Upper lobe of right lung (tissue), 1 donor: ENCODE measurements at places on chromosomes 16 and 17.

GRCh38 chr17:55274355-55275255, 9.8 kb downstream of the HLF start:
- DNase-seq: no peak

GRCh38 chr16:22685459-22685830, 128.5 kb upstream of the HS3ST2 start:
- no peak for DNase-seq

- DNase-seq: no peak
Measured at GRCh38 chr16:24734382-24734781, 4.9 kb downstream of the TNRC6A start.

DNA sequence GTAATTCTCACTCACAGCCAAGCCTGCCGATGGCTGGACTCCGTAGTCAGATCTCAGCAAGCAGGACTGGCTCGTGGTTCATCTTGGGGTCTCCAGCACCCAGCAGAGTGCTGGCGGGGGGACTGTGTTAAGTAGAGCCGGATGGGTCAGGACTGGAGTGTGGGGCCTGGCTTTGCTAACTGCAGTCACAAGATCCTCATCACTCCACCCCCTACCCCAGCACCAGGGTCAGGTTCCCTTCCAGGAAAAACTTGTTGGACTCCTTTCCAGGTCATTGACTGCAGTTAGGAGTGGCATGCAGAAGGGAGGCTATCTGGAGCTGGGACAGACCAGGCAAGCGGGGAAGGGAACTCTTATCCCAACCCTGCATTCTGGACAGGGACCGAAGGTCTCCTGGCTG, 6.0 kb downstream of the CIITA start:
- DNase-seq: peak; percentile 68

- DNase-seq: peak; percentile 100
Measured at GRCh38 chr17:77957857-77958715, at the start of gene TNRC6C. Gene TNRC6C (plus strand): TSS chr17:77958703. CDS start chr17:78004207, 45,504 bp downstream.

- DNase-seq: no peak
Measured at GRCh38 chr17:80025796-80026195, 9.9 kb downstream of the TBC1D16 start.

GRCh38 chr17:63785556-63785955, 11.6 kb downstream of the DDX42 start:
- DNase-seq: no peak

- DNase-seq: no peak
Measured at GRCh38 chr16:55009581-55009980, 78.9 kb downstream of the IRX5 start.

- DNase-seq: no peak
Measured at GRCh38 chr16:64882078-64882784, 239.6 kb downstream of the CDH11 start.

GRCh38 chr17:76497979-76498875, 3.0 kb downstream of the RHBDF2 start:
- peak; percentile 86 for DNase-seq

GRCh38 chr16:15538507-15538906, 104.1 kb downstream of the BMERB1 start:
- DNase-seq: no peak

DNA sequence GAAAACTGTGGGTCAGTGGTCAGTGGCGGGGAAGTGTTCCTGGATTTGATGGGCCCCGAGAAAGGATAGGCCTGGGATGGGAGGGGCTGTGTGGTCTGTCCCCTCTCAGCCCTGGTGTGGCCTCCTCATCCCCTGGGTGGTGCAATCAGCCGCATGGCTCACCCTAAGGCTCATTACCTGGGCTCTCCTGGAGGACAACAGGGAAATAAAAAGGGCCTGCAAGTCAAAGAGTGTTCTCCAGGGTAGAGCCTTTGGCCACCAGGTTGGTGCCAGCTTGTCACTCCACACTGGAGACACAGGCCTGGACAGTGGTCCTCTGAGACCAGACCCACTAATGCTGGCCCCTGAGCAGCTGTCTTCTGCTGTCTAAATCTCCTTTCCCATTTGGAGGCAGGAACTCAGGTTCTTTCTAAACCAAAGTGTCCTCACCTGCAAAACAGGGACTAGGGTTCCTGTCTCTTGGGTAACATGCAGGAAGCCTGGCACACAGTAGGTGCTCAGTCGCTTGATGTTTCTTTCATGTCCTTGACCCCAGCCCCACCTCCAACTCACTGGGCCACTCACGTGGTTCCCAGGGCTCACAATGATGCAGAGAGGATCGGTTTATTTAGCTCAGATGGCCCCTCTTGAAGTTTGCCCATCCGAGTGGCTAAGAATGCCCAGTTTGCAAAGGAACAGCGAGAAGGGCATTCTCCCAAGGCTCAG, 2.4 kb downstream of the NDRG4 start:
- no peak for DNase-seq

DNA sequence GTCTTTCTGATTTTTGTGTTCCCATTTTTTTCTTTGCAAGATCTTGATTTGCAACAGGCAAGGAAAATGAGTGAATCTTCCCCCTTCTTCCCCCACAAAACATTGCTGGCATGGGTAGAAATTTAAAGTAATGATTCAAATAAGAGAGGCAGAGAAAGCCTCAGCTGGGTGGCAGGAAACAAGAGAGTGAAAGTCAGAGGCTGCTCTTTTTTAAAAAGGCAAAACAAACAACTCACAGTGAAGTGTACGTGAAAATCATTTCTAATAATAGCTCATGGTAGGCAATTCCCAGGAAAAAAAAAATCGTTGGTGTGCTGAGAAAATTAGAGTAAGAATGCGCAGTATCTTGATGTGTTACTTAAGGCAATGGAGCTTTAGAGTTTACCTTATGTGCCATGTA, 229.5 kb downstream of the FTO start:
- no peak for DNase-seq

GRCh38 chr16:68227850-68228553, 7.9 kb downstream of the ESRP2 start:
- DNase-seq: no peak

- no peak for DNase-seq
Measured at GRCh38 chr17:27743281-27743885, 56.9 kb downstream of the NOS2 start.

DNA sequence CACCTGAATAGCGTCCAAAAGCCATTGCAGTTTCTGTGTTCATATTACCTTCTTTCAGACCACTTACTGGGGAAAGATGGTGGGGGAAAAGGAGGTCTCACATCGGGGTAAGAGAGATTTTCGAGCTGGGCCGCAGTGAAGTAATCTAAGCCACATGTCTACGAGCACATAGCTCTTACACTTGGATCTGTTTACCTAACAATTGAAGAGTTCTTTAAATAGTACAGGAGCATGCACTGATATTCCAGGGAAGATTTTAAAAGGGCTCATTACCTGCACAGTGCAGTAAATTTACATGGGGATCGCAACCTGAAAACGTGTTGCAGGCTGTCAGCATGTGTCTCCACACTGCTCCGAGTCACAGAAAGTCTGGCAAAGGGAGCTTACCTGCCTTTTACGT, 12.6 kb downstream of the MAF start:
- no peak for DNase-seq

DNA sequence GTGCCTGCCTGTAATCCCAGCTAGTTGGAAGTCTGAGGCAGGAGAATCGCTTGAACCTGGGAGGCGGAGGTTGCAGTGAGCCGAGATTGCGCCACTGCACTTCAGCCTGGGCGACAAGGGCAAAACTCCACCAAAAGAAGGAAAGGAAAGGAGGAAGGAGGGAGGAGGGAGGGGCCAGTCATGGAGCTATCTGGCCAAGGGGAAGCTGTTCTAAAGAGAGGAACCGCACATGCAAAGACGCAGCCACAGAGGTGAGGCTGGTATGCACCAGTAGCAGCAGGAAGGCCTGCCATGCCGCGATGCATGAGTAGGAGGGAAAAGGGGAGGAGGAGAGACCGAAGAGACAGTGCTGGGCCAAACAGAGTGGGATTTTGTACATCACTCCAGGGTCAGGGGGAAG, 35.9 kb downstream of the HSBP1 start:
- no peak for DNase-seq

DNA sequence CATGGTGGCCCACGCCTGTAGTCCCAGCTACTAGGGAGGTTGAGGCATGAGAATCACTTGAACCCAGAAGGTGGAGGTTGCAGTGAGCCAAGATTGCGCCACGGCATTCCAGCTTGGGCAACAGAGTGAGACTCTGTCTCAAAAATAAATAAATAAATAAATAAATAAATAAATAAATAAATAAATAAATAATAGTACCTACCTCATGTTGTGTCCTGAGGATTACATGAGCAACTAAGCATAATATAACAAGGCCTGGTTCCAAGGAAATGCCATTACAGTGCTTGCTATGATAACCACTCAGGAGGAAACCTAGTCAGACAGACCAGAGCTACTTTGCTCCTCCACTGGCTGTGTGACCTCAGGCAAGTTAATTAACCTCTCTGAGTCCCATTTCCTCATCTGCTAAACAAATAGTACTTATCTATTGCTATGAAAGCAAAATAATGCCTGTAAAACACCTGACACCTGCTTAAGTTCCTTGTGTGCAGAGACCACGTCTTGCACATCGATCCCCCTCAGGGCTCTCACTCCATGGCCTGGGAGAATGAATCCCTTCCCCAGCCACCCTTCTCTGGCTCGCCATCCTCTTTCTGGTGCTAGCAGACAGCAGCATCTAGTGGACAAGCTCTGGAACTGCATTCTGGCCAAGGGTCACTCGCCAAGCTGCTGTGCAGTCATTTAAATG, 7.5 kb downstream of the EPOP start:
- peak; percentile 68 for DNase-seq

- peak; percentile 83 for DNase-seq
Measured at GRCh38 chr16:22139008-22139407, 23.3 kb upstream of the SDR42E2 start.

DNA sequence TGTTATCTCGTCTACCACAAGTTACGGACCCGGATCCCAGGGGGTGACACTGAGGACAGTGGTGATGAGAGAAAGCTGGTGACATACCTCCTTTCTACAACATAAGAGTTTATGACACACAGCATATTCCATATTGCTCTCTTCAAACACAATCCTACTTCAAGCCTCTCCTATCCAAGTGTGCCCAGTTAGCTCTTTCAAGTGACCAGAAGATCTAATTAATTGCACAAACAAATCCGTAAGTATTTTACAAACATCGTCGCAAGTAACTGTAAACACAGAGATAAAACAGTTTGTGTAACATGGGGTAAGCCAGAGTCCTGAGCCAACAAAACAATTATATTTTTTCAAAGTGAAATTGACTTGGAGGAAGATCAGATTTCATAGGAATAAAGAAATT, 235.0 kb downstream of the CHD9NB start:
- no peak for DNase-seq

DNA sequence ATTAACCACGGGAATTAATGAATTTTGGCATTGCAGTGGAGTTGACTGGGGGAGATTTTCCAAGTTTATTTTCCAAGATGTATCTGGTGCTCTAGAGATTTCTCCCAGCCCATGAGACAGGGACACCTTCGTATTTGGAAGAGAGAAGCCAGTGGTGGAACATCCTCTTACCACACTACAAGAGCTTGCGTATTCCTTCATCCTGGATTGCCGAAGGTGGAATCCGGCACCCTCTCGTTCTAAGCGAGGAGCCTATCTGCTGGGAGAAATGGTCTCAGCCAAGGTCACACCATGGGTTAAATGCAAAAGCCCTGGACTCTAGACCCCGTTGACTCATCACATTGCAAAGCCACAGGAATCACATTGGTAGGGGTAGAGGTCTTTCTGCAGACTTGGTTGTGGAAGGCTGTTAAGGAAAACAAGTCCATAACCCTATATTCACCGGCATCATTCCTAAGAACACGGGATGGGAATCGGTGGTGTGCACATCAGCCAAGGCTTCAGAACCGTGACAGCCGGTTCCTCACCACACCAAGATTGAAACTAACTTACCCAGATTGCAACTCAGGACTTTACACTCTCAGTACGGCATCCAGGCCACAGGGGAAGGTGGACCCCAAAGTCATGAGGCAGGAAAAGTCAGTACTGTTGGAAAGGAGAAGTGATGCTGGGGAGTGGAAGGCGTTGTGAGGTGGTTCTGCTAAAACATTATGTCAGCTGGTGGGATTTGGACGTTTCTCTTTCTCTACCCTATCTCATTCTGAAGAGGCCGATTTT, 259.8 kb downstream of the CPPED1 start:
- DNase-seq: no peak

GRCh38 chr17:66441101-66441661, 138.8 kb downstream of the PRKCA start:
- no peak for DNase-seq

DNA sequence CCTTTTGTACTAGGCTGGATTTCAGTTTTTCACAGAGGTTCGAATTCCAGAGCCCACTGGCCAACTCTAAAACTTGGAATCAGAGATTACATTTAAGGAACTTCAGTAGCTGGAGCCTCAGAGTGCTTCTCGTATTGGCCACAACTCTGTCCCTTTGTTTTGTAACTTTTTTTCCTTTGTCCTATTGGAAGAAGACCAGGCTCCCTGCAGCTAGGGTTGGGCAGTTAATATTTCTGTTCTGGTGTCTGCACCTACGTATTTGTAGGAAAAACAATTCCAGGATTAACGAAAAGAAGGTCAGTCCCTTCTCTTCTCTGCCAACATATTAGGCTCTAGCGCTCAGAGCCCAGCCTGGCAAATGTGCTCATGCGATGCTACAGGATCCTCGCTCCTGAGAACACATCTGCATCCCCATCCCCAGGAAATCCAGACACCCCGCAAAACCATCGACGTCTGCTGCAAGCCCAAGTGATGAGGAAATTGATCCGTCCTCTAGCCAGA, 1.9 kb downstream of the CDH11 start:
- no peak for DNase-seq

- DNase-seq: no peak
Measured at GRCh38 chr16:4232541-4233386, 9.1 kb downstream of the SRL start.

DNA sequence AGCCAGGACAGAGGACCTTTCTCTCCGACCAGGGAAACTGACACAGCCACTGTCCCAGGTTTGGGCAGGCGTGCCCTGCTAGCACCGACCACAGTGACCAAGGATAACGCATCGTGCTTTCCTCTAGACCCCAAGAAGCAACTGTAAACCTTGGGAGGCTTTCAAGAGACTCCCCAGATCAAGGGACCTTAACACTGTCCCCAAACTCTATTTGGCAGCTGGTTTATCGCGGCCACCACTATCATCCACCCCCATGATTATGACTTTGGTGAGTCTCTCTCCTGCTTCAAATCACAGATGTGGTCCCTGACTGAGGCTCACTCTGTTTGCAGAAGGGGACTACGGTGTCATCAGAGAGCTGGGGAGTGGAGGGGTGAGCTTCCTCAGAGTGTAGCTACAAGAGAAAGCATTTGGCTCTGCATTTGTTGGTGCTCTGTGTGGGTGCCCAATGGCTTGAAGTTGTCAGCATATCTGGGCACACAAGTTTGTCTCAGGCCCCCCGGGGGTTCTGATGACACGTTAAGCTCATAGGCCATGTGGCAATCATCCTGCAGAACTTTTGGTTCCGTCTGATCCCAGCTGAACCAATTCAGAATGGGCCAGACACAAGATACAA, 408.0 kb downstream of the SLC39A11 start:
- no peak for DNase-seq

- no peak for DNase-seq
Measured at GRCh38 chr17:45971698-45972141, 27.3 kb upstream of the STH start.

GRCh38 chr17:33239702-33240101, 53.4 kb downstream of the ASIC2 start:
- no peak for DNase-seq
